ENCODE measurements at places on chromosomes 16 and 17.

DNA sequence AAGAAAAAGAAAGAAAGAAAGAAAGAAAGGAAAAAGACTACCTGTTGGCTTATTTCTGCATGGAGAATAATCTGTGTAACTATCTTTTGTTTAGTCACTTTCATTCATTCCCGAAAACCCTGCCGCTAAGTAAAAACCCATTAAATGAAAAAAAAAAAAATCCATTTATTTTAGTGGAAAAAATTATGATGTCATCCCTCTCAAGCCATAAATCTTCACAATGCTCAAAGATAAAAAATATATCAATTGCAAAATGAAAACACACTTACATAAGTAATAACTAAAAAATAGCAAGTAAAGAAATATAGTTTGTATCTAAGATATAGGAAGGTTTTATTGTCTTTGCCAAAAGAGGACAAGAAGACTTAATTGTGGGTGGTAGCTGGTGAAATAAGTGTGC, 46.5 kb upstream of the CPPED1 start:
- no peak for DNase-seq

GRCh38 chr16:87695534-87695933, 70.3 kb downstream of the KLHDC4 start:
- no peak for DNase-seq

DNA sequence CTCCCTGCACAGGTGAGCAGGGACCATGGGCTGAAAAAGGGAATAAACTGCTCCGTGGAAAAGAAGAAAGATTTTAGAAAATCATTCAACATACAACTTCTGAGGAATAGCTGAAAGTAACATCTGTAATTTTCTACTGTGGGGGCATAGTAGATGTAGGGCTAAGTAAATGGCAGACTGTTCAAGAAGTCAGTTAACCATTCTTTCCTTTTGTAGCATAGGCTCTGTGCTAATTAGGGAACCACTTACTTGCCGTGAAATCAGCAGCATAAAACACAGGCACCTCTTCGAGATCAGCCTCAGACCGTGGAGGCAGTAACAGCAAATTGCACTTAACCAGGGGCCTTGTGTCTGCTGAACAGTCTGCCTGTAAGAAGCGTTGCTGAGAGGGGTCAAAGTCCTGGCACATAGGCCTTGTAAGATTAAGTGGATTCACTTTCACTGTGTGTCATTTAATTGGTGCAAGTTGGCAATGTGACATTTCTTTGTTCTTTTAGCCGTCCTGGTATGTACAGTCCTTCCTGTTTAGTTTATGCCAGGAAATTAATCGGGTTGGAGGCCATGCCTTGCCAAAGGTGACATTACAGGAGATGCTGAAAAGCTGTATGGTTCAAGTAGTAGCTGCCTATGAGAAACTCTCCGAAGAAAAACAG, 10.4 kb downstream of the COG1 start:
- DNase-seq, result no peak

- no peak for DNase-seq
Observed at GRCh38 chr17:57207396-57207795, 48.9 kb upstream of the MSI2 start.

- no peak for DNase-seq
Observed at GRCh38 chr16:84891149-84891795, 71.5 kb downstream of the CRISPLD2 start.

DNA sequence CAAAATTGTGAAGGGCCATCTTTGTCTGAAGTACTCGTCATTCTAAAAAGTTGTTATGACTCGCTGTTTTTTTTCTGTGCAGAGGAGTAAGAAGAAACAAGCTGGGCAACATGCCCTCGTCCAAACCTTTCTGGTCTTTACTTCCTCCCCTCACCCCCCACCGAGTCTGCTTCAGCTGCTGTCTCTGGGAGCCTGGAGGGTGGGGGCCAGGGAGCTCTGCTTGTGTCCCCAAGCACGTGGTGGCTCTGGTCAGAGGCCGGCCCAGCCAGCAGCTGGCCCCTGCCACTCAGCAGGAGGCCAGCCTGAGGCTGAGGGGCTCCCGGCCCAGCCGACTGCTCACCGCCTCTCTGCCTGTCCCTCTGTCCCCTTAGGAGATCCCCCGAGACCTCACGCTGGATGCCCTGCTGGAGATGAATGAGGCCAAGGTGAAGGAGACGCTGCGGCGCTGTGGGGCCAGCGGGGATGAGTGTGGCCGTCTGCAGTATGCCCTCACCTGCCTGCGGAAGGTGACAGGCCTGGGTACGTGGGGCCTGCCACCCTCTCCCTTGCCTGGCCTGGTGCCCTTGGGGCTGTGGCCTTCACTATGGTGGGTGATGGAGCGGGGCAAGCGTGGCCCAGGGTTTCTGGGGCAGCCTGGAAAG, 53.7 kb upstream of the LGALS9 start:
- no peak for DNase-seq

DNA sequence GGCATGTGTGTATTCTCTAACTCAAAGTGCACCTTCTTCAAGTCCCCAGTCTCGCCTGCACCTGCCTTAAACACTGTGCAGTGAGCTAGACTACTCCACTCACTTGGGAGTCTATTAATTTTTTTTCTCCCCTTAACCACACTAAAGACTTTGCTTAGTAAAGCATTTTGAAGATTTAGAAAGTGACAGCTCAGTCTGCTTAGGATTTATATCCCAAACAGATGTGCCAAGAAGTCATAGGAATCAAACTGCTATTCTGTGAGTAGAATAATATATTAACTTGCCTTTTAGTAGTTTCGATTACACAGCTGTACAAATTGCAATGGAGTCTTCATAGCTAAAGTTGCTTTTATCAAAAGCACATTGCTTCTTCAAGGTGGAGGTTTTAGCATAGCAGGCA, 47.2 kb upstream of the MED13 start:
- no peak for DNase-seq

- peak; percentile 68 for DNase-seq
Observed at GRCh38 chr17:44221084-44221861, 1.8 kb upstream of the UBTF start.

DNA sequence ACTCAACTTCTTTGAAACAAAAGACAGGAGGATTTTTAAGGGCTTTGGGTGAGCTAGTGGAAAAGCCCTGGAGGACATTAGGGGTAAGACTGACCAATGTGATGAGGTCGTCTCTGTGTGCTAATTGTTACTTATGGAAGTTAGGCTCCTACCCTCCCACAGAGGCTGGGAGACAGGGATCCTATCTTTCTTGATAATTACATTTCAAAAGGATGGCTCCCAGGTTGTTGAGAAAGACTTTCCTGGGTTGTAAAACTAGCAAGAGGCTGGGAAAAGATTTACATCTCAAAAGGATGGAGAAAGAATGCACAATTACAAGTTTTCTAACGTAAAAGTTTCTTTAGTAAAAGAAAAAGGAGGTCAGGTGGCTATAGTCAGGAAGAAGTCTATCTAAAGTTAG, 605.8 kb upstream of the GOT2 start:
- no peak for DNase-seq

DNA sequence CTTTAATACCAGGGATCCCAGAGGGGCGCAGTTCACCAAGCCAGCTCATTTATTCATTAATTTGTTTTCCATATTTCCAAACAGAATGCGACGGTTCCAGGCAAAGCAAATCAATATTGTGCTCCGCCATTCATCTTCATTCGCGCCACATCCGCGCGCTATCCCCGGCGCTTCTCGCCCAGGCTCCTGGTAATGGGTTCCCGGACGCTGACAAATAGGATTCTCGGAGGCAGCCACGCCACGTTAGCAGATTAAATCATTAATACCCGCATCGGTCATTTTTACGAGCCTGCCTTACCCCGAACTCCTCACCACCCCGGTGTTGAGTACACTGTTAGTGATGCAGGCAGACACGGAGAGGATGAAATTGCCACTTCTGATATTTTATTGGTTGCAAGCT, 26.0 kb upstream of the C16orf82 start:
- no peak for DNase-seq

DNA sequence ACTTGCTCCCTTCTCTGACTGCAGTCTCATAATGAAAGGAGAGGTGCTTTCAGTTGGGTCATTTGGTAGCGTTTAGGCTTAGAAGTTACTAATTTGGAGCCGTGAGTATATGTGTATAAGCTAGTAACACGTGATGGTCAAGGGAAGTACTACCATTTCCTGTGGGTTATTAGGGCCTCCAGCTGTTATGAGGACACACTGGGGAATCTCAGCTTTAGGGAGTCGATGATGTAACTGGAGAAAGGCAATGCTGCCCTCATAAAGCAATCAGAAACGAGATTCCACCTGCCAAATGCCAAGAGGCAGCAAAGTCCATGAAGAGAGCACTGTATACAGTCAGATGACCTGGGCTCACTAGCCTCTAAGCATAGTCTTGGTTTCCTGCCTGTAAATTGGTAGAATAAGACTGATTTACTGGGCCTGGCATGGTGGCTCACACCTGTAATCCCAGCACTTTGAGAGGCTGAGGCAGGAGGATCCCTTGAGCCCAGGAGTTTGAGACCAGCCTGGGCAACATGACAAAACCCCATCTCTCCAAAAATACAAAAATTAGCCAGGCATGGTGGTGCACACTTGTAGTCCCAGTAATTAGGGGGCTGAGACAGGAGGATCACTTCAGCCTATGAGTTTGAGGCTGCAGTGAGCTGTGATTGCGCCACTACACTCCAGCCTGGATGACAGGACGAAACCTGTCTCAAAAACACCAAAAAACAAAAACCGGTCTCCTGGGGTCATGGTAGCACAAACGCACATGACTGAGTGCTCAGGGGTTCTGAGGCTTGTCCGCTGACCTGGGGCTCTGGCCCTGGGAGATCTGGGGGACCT, 53.0 kb downstream of the SF3B3 start:
- DNase-seq, result no peak

- DNase-seq, result no peak
Observed at GRCh38 chr16:1762196-1762878, 9.0 kb downstream of the NME3 start.

- DNase-seq, result no peak
Observed at GRCh38 chr17:33038740-33039139, 47.1 kb downstream of the SPACA3 start.

GRCh38 chr16:72829846-72830775, 217.8 kb downstream of the ZFHX3 start:
- no peak for DNase-seq

GRCh38 chr16:8047736-8048135, 542.6 kb downstream of the TMEM114 start:
- DNase-seq, result no peak

DNA sequence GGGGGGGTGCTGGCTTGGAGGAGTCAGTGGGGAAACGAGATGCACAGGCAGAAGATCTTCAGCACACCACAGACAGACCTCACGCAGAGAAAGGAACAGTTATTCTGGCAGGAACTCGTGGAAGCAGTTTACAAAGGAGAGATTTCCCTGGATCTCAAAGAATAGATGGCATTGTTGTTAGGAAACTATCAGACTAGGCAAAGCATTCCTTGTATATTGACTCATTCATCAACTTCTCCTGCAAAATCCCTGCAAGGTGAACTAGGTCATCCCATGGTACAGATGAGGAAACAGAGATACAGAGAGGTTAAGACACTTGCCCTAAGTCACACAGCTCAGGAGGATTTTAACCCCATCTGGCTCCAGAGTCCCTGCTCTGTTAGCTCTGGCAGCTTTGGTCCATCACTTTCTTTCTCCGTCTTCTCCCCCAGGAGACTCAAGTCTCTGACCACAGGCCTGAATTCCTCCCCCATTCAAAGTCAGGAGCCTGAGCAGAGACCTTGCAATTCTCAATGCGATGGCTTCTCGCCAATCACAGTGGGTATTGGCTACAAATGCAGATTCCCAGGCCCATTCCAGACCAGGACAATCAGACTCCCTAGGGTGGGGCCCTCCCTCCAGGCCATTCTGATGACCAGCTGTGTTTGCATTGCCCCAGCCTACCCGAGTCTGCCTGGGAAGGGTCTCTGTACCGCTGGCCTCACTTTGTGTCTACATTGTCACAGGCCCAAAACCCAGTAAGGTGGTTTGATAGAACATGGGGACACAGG, 56.4 kb downstream of the LITAF start:
- no peak for DNase-seq

GRCh38 chr16:71406724-71407123, 35.1 kb downstream of the TLE7 start:
- no peak for DNase-seq

GRCh38 chr16:69089091-69089910, 16.2 kb upstream of the HAS3 start:
- peak; percentile 35 for DNase-seq

- no peak for DNase-seq
Observed at GRCh38 chr17:81039096-81039495, 4.1 kb downstream of the BAIAP2 start.

GRCh38 chr17:73340093-73340596, 28.3 kb upstream of the CDC42EP4 start:
- DNase-seq, result no peak

DNA sequence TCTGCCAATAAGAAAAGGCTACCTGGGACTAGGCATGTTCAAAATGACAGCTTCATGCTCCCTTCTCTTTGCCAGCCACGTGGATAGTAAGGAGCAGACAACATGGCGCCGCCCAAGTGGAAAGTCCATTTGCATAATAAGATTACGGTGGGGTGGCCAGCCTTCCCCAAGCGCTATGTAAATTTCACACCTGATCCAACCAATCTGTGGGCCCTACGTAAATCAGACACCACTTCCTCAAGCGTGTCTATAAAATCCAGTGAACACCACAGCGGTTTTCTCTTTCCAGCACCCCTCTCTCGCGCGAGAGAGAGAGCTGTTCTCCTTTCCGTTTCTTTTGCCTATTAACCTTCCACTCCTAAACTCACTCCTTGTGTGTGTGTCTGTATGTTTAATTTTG, 140.3 kb upstream of the ERCC4 start:
- no peak for DNase-seq

DNA sequence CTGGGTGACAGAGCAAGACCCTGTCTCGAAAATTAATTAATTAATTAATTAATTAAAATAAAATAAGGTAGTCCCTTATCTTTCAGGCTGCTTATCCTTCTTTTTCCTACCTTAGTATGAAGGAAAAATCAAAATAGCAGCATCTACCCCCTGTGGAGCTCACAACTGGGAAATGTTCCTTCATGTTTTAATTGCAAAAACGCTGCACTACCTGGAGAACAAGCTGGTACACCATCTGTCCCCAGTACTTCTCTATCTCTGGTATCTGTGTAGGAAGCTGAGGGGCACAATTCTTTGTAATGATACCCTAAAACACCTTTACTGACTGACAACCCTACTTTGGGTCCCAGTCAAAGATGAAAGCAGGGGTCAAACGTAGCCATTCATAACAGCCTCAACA, 55.1 kb upstream of the MNT start:
- DNase-seq, result no peak

DNA sequence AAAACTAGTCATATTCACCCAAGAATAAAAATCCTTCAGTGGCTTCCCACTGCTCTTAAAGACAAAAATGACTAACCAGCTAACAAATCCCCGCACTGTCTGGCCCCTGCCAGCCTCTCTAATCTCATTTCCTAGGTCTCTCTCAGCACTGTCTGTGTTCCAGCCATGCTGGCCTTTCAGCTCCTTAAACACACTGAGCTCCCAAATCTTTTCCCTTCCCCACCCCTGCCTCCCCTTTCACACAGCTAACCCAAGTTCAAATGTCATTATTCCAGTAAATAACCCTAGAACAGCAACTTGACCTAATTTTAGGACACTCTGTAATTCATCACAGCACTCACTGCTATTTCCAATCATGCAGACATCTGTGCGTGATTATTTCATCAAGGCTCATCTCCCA, 7.8 kb downstream of the SHCBP1 start:
- no peak for DNase-seq

GRCh38 chr17:28372203-28372944, 880 bp downstream of the SARM1 start:
- DNase-seq, result peak; percentile 41
